ENCODE measurements at places on chromosomes 7 and 10.

DNA sequence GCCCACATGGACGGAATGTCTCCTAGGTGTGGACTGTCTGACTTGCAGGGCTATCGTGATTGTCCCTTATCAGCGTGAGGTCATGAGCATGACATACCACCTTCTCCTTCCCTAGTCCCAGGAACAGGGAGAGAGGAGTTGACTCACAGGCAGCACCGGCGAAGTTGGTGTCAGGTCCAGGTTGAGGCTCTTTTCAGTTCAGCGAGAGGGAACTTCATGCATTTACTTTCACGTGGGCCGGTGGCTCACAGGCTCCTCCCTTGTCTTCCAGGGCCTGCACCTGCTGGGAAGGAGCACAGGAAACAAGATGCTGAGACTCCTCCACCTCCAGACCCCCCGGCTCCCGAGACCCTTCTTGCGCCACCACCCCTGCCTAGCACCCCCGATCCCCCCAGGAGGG lies 46.1 kb downstream of the PROSER2 start:
- H3K27ac ChIP-seq: no peak overlapping the region
- H3K4me3 ChIP-seq: no peak overlapping the region
- H3K27me3 ChIP-seq: no peaks in the 10 kb centered on the region
- DNase-seq: no peak
- no peaks in the 10 kb centered on the region for H3K36me3 ChIP-seq

- H3K27me3 ChIP-seq: no peaks in the 10 kb centered on the region
- no peak overlapping the region for H3K4me3 ChIP-seq
- H3K36me3 ChIP-seq: no peaks in the 10 kb centered on the region
- DNase-seq: no peak
- H3K4me1 ChIP-seq: peaks cover 3% of the 10 kb centered on the region
- peak overlapping the region; percentile 22 for H3K27ac ChIP-seq
Measured at GRCh38 chr10:126235091-126235978, 152.9 kb downstream of the ADAM12 start.

DNA sequence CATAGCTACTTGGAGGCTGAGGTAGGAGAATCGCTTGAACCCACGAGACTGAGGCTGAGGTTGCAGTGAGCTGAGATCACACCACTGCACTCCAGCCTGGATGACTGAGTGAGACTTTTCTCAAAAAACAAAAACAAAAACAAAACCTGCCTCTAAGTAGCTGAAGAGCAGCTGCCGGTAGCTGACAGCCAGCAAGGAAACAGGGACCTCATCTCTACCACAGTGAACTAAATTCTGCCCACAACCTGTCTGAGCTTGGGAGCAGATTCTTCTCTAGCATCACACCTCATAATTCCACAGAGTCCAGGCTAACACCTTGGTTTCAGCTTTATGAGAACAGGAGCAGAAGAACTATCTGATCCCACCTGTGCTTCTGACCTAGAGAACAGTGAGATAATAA lies 246.2 kb downstream of the KCND2 start:
- no peak overlapping the region for H3K4me3 ChIP-seq
- DNase-seq: no peak
- no peak overlapping the region for H3K27ac ChIP-seq
- H3K27me3 ChIP-seq: no peaks in the 10 kb centered on the region
- H3K36me3 ChIP-seq: no peaks in the 10 kb centered on the region
- no peaks in the 10 kb centered on the region for H3K4me1 ChIP-seq

GRCh38 chr10:1022413-1022812 lies 3.2 kb downstream of the IDI2 start:
- H3K27me3 ChIP-seq: no peaks in the 10 kb centered on the region
- H3K4me1 ChIP-seq: peaks cover 2% of the 10 kb centered on the region
- no peak overlapping the region for H3K27ac ChIP-seq

DNA sequence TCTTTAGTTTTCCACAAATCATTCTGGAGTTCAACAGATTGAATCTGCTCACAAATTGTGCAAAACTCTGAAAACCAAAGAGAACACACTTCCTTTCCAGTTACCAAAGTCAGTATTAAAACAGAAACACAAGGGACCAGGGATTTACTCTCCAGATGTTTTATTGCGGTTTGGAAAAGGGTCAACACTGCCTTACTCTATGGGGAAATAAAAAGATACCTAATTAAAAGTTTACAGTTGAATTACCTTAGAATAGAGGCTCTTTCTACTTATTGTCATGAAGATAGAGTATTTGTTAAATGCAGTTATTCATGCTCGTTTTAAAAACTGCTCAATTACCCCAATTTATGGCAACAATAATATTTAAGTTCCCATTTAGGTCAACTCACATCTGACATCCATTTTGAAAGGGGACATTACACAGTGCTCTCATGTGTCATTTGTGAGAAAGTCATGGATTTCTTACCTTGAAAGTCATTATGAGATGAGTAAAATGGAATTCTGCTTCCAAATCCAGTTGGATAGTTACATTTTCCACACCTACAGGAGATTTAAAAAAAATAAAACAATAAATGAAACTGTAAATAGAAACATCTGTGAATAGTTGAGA lies 8.4 kb downstream of the LAMB1 start:
- H3K4me3 ChIP-seq: no peak overlapping the region
- no peaks in the 10 kb centered on the region for H3K4me1 ChIP-seq
- no peak overlapping the region for H3K27ac ChIP-seq
- no peaks in the 10 kb centered on the region for H3K36me3 ChIP-seq
- no peak for DNase-seq
- peaks cover 49% of the 10 kb centered on the region for H3K27me3 ChIP-seq

GRCh38 chr10:46995234-46995633 lies 84.0 kb downstream of the PTPN20 start:
- peaks cover 7% of the 10 kb centered on the region for H3K36me3 ChIP-seq
- H3K4me1 ChIP-seq: no peaks in the 10 kb centered on the region
- no peak for DNase-seq
- H3K27ac ChIP-seq: no peak overlapping the region

DNA sequence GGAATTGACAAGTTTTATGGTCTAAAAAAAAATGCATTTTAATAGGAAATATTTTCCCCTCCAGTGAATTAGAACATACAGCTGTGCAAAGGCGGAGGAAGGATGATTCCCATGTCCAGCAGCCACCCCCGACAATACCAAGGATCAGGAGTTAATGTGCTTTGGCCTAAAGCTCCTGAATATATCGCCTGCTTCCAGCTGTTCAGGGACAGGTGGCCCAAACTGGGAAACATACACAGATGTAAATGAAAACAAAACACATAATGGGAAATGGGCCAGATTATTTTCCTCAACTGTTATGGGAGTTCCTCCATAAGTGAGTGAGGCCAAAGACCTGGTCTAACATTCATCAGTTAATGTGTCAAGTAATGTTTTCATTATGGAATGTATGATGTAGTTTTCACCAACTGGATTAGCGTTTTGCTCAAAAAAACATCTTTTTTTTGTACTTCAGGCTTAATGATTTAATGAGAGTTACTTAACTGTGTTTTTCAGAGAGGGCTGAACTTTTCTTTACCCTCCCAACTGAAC lies 55.1 kb upstream of the LAMB1 start:
- peaks cover 34% of the 10 kb centered on the region for H3K27me3 ChIP-seq
- no peaks in the 10 kb centered on the region for H3K36me3 ChIP-seq
- no peak for DNase-seq
- H3K27ac ChIP-seq: no peak overlapping the region

DNA sequence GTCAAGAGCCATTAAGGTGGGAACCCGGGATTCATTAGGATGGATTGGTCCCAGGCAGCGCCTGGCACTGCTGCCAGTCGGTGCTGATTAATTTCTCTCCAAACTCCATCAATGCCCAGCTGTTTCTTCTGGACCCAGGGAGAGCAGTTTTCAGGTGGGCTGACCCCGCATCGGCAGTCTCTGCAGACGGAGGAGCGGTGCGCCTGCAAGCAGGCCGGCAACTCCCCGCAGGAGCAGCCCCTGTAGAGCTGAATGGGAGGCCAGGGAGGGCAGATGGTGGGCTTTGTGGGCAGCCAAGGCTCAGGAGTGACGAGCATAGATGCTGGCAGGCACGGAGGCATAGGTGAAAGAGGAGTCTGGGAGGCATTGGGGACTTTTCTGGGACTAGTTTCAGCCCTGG lies 56.5 kb downstream of the CDH23 start:
- H3K4me3 ChIP-seq: no peak overlapping the region
- H3K27ac ChIP-seq: no peak overlapping the region
- no peaks in the 10 kb centered on the region for H3K36me3 ChIP-seq
- H3K4me1 ChIP-seq: no peaks in the 10 kb centered on the region

DNA sequence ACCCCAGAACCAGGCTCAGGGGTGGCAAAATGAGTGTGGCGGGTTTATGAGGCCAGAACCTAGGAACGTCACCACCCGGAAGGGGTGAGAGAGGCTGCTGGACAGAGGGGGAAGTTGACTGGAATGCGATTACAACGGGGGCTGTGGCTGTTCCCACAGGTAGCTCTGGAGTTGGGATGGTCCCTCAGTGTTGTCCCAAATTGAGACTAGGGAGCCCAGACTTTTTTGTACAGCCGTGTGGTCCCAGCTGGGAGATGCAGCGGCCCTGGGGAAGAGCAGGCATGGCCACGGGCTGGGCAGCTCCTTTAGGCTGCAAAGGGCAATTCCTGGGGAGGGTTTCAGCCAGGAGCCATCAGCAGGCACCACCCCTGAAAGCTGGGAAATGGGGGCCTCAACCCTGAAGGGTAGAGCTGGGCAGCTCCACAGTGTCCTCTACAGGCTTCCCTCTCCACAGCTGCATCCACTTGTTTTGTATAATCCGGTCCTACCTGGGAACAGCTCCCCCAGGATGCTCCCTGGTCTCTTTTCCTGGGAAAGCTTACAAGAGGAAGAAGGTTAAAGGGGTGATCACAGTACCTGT lies 11.0 kb upstream of the GDF10 start:
- peaks cover 1% of the 10 kb centered on the region for H3K27me3 ChIP-seq
- H3K4me3 ChIP-seq: no peak overlapping the region
- no peak overlapping the region for H3K27ac ChIP-seq
- peaks cover 19% of the 10 kb centered on the region for H3K4me1 ChIP-seq

- H3K4me1 ChIP-seq: peaks cover 6% of the 10 kb centered on the region
- H3K36me3 ChIP-seq: peaks cover 3% of the 10 kb centered on the region
- peaks cover 45% of the 10 kb centered on the region for H3K27me3 ChIP-seq
- no peak overlapping the region for H3K27ac ChIP-seq
Measured at GRCh38 chr7:127514499-127514898, 70.9 kb downstream of the GCC1 start.

- DNase-seq: no peak
- no peaks in the 10 kb centered on the region for H3K36me3 ChIP-seq
- no peak overlapping the region for H3K4me3 ChIP-seq
- peaks cover 18% of the 10 kb centered on the region for H3K4me1 ChIP-seq
Measured at GRCh38 chr10:30420266-30420665, 13.7 kb upstream of the MAP3K8 start.

GRCh38 chr10:132451506-132452215 lies 54.7 kb downstream of the PWWP2B start:
- H3K4me1 ChIP-seq: peaks cover 13% of the 10 kb centered on the region
- H3K4me3 ChIP-seq: no peak overlapping the region
- no peaks in the 10 kb centered on the region for H3K27me3 ChIP-seq
- H3K27ac ChIP-seq: peak overlapping the region; percentile 81
- no peaks in the 10 kb centered on the region for H3K36me3 ChIP-seq

- no peak overlapping the region for H3K27ac ChIP-seq
- no peak for DNase-seq
- no peak overlapping the region for H3K4me3 ChIP-seq
- peaks cover 2% of the 10 kb centered on the region for H3K36me3 ChIP-seq
- no peaks in the 10 kb centered on the region for H3K4me1 ChIP-seq
- peaks cover 29% of the 10 kb centered on the region for H3K27me3 ChIP-seq
Measured at GRCh38 chr10:118845776-118846175, 91.0 kb upstream of the CACUL1 start.

DNA sequence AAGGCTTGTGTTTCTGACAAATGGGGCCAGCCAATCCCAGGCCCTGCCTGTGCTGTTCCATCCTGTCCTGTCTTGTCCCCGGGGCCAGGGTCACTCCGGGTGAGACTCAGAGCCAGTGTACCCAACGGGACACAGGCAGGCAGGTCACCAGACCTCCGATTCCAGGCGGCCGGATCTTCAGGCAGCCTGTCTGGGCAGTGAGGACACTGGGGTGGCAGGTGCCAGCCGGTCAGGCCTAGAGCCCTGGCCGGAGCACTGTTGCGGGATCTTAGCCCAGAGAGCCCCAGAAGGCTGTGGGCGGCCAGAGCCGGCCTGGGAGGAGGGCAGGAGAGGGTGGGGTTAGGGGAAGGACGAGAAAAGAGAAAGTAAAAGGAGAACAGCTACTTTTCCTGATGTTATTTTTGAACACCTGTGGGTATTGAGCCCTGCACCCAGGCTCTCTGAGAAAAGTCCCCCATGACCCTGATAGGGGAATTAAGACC lies 134.3 kb upstream of the TNRC18 start:
- peak overlapping the region; percentile 85 for H3K4me3 ChIP-seq
- peaks cover 4% of the 10 kb centered on the region for H3K27me3 ChIP-seq
- H3K27ac ChIP-seq: peak overlapping the region; percentile 97
- no peaks in the 10 kb centered on the region for H3K36me3 ChIP-seq

GRCh38 chr7:33726582-33726981 lies 178.8 kb upstream of the BMPER start:
- no peaks in the 10 kb centered on the region for H3K27me3 ChIP-seq
- DNase-seq: no peak
- no peak overlapping the region for H3K4me3 ChIP-seq
- H3K27ac ChIP-seq: no peak overlapping the region

DNA sequence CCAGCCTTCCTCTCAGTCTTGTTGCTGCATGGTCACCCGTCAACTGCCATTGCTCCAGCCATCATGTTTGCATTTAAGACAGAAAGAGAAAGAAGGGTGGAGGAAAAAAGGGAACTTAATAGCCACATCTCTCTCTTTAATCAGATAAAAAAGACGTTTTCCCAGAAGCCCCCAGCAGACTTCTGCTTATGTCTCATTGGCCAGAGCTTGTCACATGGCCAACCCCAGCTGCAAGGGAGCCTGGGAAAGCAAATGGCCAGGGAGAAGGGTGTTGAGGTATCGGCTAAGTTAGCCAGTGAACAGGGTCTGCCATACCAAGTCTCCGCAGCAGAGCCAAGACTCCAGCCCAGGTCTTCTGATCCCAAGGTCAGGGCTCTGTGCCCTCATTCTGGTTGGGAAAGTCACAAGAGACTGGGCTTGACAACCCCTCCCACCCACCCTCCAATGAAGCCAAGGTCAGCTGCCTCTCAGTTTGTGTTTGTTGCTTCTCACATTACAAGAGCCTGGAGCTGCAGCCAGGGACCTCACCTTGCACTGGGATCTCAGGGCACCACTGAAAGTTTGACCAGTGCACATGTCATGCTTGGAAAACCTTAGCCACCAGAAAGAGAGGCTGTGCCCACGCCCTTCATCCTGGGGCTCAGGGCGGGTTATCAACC lies 80.3 kb upstream of the LYZL2 start:
- DNase-seq: no peak
- H3K27me3 ChIP-seq: no peaks in the 10 kb centered on the region
- H3K36me3 ChIP-seq: no peaks in the 10 kb centered on the region
- H3K27ac ChIP-seq: no peak overlapping the region

All from T-helper 17 cell (primary cell).